Heart left ventricle (tissue), 16 donors: ENCODE measurements at places on chromosomes 3 and 15.

GRCh38 chr3:15781131-15781530 is 16.6 kb downstream of the ANKRD28 start:
- no peak for DNase-seq

- no peak for DNase-seq
Observed at GRCh38 chr3:14508505-14508819, 31.7 kb downstream of the GRIP2 start.

DNA sequence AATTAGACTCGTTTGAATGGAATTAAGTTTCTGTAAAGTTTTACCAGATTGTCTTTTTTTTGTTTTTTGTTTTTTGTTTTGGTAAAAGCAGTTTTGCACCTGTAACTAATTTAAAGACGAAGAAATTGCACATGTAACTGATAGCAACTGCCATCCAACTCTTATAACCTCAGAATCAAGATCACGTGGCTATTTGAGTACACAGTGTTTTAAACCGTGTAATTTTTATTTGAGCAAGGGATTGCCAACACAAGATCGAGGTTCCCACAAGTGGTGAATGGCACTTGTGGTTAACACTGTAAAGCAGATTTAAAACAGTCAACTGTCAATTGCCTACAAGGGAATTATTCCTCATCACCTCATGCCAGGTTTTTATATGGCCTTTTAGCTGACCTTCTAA is 67.3 kb downstream of the PPARG start:
- DNase-seq, result no peak

DNA sequence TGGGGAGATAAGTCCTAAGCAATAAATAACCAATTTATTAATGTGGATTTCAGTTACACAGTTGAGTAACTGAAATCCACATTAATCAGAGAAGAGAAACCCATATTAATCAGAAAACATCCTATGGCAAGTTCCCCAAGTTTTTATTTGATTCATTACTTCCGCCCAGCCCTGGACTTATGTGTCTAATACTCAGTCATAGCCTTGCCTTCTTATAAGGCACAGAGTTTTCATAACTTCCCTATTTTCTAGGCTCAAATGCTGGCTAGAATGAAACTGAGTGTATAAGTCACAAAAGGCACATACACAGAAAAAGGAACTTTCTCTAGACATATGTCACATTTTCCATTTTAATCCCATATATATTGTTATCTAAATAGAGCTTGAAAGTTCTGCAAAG is 28.8 kb downstream of the CD47 start:
- DNase-seq, result no peak

DNA sequence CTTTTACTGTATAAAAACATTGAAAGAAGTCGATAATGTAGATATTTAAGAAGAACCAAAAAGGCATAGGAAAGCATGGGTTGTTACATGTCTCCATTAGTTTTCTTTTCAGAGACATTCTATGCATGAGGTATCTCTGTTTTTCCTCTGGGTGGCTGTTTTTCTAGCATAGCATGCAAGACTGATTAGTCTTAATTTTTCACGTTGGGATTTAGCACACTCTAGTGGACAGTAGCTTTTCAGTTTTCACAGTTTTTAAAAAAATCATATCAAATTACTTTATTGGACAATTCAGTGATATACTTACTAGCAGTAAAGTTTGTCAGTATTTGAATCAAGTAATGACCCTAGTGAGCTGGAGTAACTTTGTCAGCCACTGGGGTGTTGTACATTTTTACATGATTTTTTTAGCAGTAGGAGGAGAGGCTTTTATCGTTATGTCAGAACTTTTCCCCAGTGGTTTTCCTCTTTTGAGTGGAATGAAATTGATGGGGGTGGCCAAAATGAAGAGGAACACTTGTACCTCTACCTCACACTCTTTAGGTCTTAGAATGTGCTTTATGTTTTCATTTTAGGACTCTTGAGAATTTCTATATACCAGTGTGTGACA is 57.2 kb downstream of the SEC22A start:
- no peak for DNase-seq

GRCh38 chr3:22627993-22628499 is 575.1 kb upstream of the UBE2E2 start:
- no peak for DNase-seq

- DNase-seq, result no peak
Observed at GRCh38 chr3:114436182-114436581, 142.4 kb downstream of the TIGIT start.

- no peak for DNase-seq
Observed at GRCh38 chr15:39488961-39489360, 91.9 kb upstream of the THBS1 start.
